ENCODE measurements at places on chromosomes 4 and X. TPM values are rescaled to one million over a fixed set of nuclear protein-coding genes. Genes with fewer than 3 reads are reported as not detected.

FAM47E gene
- 1.5 TPM for polyA plus RNA-seq

- DNase-seq: no peak
Measured at GRCh38 chr4:1960170-1960825, 48.5 kb downstream of the NELFA start.

- no peak for DNase-seq
Measured at GRCh38 chr4:47567511-47567910, 82.4 kb downstream of the ATP10D start.

DNA sequence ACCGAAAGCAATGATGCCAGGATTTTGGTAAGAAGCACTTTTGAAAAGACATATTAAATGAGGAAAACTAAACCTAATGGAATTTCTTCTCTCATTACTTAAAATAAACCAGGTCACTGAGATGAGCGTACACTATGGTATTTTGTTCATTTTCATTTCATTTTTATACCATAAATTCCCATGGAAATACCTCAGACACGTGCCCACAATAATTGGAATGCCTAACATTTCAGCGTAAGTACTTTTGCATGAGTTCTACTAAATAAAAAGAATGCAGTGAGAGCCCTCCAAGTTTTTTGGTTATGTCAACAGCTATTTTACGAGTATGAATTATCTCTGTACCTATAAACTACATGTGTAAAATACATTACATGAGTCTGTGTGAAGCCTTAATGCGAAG, 3.2 kb downstream of the CAMK2D start:
- no peak for DNase-seq

DNA sequence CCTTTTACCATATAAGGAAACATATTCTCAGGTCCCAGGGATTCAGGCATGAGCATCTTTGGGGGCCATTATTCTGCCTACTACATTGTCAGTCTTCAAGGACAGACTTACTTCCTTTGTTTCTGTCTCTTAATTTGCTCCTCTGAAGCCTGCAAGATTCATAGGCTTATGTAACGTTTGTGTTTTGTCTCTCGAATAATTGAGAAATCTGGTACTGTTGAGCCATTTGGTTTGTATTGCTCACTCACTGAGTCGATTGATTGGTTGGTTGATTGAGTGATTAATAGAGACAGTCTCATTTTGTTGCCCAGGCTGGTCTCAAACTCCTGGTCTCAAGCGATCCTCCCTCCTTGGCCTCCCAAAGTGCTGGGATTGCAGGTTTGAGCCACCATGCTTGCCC, 23.7 kb downstream of the TBL1X start:
- no peak for DNase-seq

DNA sequence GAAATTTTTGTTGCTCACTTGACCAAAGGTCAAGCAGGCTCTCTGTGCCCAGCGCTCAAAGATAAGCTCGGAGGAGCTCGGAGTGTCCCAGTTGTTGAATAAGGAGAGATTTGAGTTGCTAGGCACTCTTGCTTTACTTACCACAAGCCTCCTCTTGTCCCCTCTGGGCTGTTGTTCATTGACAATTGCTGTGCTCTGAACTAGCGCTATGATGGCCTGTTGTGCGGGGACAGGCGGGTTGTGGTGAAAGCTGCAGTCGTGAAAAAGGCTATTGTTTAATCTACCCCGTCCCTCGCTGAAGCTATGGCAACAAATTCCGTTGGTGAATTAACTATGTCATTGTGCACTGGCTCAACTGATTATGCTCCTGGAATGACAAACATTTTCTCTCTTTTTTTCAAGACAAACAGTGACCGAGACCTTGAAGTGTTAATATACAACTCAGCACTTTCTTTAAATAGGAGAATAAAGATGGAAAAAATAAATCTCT, 21.0 kb upstream of the POLA1 start:
- DNase-seq: no peak

GRCh38 chrX:8413279-8413678, 51.4 kb upstream of the VCX3B start:
- no peak for DNase-seq

GRCh38 chr4:150297861-150298474, 219.7 kb downstream of the DCLK2 start:
- no peak for DNase-seq
